ENCODE measurements at places on chromosomes 16 and 17.

DNA sequence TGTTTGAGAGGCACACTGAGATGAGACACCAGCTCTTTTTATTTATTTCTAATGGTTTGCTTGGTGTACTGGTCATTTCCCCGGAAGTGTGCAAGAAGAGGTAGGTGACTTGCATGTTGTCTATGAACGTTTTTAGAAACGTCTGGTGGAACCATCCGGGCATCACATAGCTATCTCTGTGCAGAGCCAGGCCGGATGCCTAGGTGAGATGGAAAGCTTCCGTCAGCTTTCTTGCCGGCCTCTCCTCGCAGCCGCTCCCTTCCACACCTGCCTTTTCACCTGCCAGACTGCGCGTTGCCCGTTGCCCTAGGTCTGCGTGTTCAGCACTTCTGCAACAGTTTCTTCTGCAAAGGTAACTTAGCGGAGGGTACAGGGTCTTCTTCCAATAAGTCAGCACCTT, 416.0 kb downstream of the WWOX start:
- H3K27ac ChIP-seq, result no peak overlapping the region
- no peaks in the 10 kb centered on the region for H3K36me3 ChIP-seq
- H3K27me3 ChIP-seq, result peaks cover 7% of the 10 kb centered on the region
- no peak overlapping the region for H3K4me3 ChIP-seq

GRCh38 chr16:89924297-89924924, 1.3 kb downstream of the TUBB3 start:
- H3K36me3 ChIP-seq, result no peaks in the 10 kb centered on the region
- H3K27ac ChIP-seq, result no peak overlapping the region
- H3K4me1 ChIP-seq, result peaks cover 16% of the 10 kb centered on the region
- H3K27me3 ChIP-seq, result peaks cover 46% of the 10 kb centered on the region

- no peaks in the 10 kb centered on the region for H3K36me3 ChIP-seq
- no peaks in the 10 kb centered on the region for H3K27me3 ChIP-seq
- no peak for DNase-seq
- peaks cover 6% of the 10 kb centered on the region for H3K4me1 ChIP-seq
- no peak overlapping the region for H3K27ac ChIP-seq
Measured at GRCh38 chr17:71472809-71473789, 647.7 kb upstream of the SOX9 start.

DNA sequence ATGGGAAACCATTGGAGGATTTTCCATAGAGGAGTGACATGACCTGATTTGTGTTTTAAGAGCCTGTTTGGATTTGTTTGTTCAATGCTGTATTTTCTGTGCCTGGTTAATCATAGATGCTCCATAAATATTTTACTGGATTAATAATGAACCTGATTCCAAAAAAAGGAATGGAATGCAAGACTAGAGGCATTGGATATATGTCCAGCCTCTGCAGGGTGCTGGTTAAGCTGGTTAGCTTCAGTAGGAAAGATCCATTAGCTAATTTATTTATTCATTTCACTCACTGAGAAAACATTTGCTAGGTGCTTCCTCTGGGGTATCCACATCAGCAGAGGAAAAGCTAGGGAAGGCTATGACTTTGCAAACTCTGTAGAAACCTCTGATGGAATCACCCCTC, 57.7 kb downstream of the SHISA9 start:
- H3K4me3 ChIP-seq, result no peak overlapping the region
- H3K27ac ChIP-seq, result no peak overlapping the region
- no peaks in the 10 kb centered on the region for H3K27me3 ChIP-seq
- no peaks in the 10 kb centered on the region for H3K36me3 ChIP-seq
- no peaks in the 10 kb centered on the region for H3K4me1 ChIP-seq

DNA sequence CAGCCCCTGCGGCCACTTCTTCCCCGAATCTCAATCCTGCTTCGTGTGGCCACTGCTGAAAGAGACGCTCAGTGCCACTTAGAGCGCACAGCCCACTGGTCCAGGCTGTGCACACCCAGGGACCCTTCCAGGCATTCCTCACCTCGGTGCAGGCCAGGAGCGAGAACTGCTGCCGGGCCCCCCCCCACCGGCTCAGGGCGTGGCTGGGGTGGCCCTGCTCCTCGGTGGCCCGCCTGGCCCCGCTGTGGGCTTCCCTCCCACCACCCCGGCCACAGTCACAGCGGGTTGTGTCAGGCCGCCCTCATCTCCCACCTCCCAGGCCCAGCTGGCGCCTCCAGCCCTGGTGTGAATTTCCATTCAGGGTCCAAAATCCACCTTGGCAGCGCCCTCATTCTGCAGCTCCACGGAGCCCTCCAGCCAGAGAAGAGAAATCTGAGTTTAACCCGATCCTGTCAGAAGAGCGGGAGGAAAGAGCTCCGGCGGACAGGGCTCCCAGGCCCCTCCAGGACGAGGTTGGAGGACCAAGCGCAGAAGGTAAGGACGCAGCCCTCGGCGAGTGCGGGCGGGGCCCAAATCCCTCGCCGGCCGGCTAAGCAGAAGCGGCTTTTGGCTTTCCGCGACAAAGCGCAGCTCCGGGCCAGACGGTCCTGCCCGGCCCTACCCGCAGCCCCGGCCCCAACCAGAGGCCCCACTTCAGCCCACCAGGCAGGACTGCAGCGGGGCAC, 12.0 kb downstream of the TBC1D16 start:
- H3K36me3 ChIP-seq, result peaks cover 3% of the 10 kb centered on the region
- no peak for DNase-seq
- H3K27ac ChIP-seq, result no peak overlapping the region
- no peaks in the 10 kb centered on the region for H3K4me1 ChIP-seq

DNA sequence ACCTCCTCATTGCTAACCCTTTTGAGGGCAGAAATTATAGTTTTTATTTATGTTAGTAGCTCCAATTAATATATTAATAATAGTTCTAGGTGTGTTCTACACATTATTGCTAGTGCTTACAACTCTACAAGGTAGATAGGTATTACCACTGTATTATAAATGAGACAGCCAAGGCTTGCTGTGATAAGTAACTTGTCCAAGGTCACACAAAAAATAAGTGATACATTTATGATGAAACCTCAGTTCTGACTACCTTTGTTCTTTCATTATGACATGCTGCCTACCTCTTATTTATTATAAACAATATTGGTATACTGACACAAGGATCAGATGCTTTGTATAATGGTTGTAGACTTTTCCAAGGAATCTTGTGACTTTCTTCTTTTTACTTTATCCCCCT, 41.2 kb downstream of the NFAT5 start:
- peaks cover 26% of the 10 kb centered on the region for H3K4me1 ChIP-seq
- no peaks in the 10 kb centered on the region for H3K27me3 ChIP-seq
- peak overlapping the region; percentile 41 for H3K27ac ChIP-seq
- H3K36me3 ChIP-seq, result peaks cover 14% of the 10 kb centered on the region
- DNase-seq, result no peak

All from mesothelial cell of epicardium (in vitro differentiated cells).